ENCODE measurements at places on chromosomes 3 and 15. TPM values are rescaled to one million over a fixed set of nuclear protein-coding genes. Genes with fewer than 3 reads are reported as not detected.

Gene GOLGA8G
- polyA plus RNA-seq = 0.12 TPM

Gene MYNN
- 27.9 TPM for polyA plus RNA-seq

Gene MYRIP
- polyA plus RNA-seq = 2.0 TPM

Gene HTR3E
- not detected for polyA plus RNA-seq

Gene PROK2
- not detected for polyA plus RNA-seq

Gene LIPH
- polyA plus RNA-seq = 1.4 TPM

Gene NTRK3
- 14.2 TPM for polyA plus RNA-seq

Gene MME
- polyA plus RNA-seq = 409 TPM

Gene NEIL1
- 10.3 TPM for polyA plus RNA-seq

Gene CCR3
- polyA plus RNA-seq = 0.27 TPM

All from left renal pelvis (tissue), 4 donors.